Temporal lobe (tissue), 4 donors: ENCODE measurements at places on chromosomes 1 and 21. TPM values are rescaled to one million over a fixed set of nuclear protein-coding genes. Genes with fewer than 3 reads are reported as not detected.

Gene ADAMTS4
- total RNA-seq, result 0.49 TPM

Gene KRTAP20-4
- total RNA-seq, result not detected

Gene AMPD1
- total RNA-seq, result not detected

Gene AKT3
- 219 TPM for total RNA-seq

Gene ADGRL2
- total RNA-seq, result 72.8 TPM

Gene PRAMEF9
- not detected for total RNA-seq

Gene CFAP45
- total RNA-seq, result 0.74 TPM

Gene LEMD1
- total RNA-seq, result 5.4 TPM

Gene C1orf141
- total RNA-seq, result 0.25 TPM

Gene S100A9
- total RNA-seq, result 20.2 TPM

Gene C1orf116
- under 0.01 TPM for total RNA-seq

Gene LCE2A
- total RNA-seq, result not detected

Gene C4BPA
- total RNA-seq, result not detected

Gene TCHHL1
- total RNA-seq, result not detected

Gene CYYR1
- 2.7 TPM for total RNA-seq

Gene RGS7
- 16.0 TPM for total RNA-seq

Gene CCDC28B
- 18.9 TPM for total RNA-seq

Gene NR1I3
- under 0.01 TPM for total RNA-seq

Gene CR1L
- not detected for total RNA-seq
